Right forelimb (tissue), 1 donor: ENCODE measurements at places on chromosomes 6 and 20.

GRCh38 chr6:9252799-9253198 is 817.5 kb upstream of the SLC35B3 start:
- no peak for DNase-seq

DNA sequence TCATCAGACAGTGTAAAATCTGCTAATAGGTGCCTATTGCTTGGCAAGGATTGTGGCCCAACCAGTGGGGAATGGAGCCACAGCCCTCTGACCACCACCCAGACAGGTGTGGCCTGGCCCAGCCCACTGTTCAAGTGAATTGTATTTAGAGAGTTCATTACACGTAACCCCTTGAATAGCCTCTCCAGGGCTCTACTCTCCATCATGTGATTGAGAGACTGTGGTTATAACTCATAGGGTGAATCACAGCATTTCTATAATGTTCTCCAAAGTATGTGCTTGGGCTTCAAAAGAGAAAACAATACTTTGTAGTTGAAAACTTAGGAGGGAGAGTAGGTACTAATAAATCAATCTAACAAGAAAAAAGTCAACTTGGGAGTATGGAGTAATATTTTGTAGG is 38.4 kb downstream of the ALDH8A1 start:
- no peak for DNase-seq

GRCh38 chr6:17448165-17448564 is 54.8 kb downstream of the CAP2 start:
- no peak for DNase-seq

- DNase-seq, result no peak
Observed at GRCh38 chr6:157264701-157265100, 58.6 kb downstream of the TMEM242 start.

GRCh38 chr6:136812174-136812573 is 10.2 kb upstream of the PEX7 start:
- DNase-seq, result no peak

DNA sequence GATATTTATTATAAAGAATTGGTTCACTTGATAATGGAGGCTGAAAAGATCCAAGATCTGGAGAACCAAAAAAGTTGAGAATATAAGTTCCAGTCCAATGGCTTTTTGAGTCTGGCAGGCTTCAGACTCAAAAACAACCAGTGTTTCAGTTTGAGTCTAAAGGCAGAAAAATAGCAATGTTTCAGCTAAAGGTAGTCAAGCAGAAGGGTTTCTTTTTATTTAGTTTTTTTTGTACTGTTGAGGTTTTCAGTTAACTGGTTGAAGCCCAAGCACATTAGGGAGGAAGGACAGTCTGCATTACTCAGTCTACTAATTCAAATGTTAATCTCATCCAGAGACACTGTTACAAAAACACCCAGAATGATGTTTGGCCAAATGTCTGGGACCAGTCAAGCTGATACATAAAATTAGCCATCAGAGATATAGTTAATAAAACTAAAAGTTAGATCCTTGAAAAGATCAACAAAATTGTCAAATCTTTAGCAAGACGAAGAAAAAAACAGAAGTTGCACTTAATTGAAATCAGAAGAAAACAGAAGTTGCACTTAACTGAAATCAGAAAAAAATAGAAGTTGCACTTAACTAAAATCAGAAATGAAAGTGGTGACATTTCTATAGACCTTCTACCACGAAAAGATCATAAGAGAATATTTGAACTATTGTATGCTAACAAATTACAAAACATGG is 980.3 kb upstream of the FLRT3 start:
- DNase-seq, result no peak

GRCh38 chr6:90204327-90205056 is 92.2 kb downstream of the BACH2 start:
- DNase-seq, result no peak

GRCh38 chr6:109458774-109459531 is 3.4 kb upstream of the MICAL1 start:
- DNase-seq, result no peak

GRCh38 chr20:57432862-57433491 is 41.8 kb downstream of the RBM38 start:
- DNase-seq, result peak; percentile 61
